Transverse colon (tissue), 4 donors: ENCODE measurements at places on chromosomes 4 and X.

DNA sequence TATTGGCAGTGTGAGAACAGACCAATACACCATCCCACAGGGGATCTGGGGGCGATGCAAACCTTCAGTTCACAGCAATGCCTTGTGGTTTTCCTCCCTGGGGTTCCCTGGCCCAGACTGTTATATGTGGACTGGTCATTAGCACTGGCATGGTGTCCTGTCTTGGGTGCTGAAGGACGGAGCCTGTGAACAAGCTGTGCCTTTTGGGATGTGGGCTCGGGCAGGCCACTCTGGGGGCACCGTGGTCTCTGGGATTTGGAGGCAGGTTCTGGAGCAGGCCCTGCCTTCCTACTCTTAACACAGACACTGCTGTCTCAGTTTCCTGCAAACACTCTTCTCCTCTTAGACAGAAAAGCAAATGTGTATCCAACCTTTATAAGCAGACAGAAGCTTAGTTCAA, 93.0 kb upstream of the ADRA2C start:
- DNase-seq: no peak

- DNase-seq: no peak
Observed at GRCh38 chrX:111868726-111869638, 7.0 kb upstream of the TRPC5OS start.

GRCh38 chr4:154872198-154872597, 91.1 kb downstream of the RBM46 start:
- DNase-seq: no peak

GRCh38 chr4:10664408-10664807, 20.2 kb downstream of the CLNK start:
- DNase-seq: no peak

DNA sequence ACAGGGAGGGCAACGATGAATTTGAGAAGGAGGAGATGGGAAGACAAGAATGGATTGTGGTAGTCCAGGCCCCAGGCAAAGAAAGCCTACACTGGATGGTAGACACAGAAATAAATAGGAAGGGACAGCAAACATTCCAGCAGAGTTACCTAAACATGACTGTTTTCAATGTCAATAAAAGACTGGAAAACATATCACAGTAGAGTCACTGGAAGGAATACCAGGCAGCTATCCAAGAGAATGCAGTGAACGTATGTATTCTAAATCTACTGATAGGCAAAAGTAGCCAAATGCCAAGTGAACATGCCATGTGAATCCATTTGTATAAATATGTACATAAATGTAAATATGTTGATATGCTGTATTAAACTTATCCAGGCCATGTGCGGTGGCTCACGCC, 183.0 kb downstream of the PALLD start:
- DNase-seq: no peak

GRCh38 chrX:39648548-39649254, 449.1 kb downstream of the BCOR start:
- DNase-seq: no peak

DNA sequence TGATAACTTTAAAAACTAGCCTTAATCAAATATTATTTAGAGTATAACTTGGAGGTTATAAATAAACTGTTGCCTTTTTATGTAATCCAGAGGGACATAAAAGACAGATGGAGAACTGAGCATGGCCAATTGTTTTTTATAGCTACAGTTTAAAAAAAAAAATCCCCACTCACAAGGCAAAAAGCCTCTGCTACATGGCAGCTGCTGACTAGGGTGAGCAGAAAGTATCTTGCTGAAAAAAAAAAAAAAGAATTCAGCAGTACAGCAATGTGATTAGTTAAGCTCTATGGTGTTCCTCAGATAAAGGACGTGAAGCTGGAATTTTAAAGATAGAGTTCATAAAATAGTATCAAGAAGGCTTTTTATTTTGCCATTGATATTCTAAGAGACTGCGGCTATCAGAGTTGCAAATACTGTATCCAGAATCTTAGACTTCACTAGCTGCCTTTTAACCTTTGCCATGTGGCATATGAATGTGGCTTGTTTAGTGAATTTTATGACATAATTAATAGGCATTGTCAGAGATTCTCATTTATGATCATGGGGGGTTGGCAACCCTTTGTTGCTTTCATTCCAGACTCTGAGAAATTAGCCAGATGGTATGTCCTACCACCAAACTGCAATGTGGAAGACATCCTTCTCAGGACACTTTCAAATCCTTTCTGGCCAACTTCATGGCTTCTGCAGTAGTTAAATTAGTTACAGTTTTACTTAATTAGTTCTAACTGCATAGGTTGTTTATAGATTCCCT, 498.0 kb downstream of the STPG2 start:
- DNase-seq: no peak

- no peak for DNase-seq
Observed at GRCh38 chr4:52617336-52618020, 41.6 kb downstream of the USP46 start.

DNA sequence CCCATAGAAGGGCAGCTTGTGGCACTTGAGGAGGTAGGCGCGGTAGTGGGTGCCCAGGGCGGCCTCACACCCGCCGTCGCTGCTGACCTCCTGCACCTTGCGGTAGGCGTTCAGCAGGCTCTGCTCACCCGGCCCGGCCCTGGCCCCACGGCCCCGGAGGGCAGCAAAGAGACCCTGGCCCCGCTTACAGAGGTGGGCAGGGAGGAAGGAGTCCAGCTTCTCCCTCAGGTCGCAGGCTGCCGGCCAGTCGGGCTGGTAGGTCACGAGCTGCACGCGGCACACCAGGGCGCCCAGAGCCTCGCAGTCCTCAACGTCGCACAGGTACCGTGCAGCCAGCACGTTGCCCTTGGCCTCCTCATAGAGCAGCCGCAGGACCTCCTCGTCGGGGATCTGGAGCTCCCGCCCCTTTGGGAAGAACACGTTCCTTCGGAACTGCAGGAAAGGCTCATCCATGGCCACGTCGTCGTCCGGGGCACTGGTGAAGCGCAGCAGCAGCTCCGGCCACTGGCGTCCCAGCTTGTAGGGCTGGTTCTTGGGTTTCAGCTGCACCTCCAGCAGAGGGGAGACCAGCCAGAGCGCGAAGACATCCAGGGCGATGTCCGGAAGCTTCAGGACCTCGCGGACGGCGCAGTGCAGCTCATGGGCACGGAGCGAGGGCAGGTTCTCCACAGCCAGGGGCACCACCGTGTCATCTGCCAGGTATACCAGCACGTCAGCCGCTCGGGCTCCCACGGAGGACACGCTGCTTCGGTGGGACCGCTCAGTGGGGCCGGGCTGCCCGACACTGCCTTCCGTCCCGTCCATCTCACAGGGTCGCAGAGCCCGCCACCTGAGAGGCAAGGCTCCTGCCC, 17.1 kb upstream of the LAS1L start:
- DNase-seq: no peak

DNA sequence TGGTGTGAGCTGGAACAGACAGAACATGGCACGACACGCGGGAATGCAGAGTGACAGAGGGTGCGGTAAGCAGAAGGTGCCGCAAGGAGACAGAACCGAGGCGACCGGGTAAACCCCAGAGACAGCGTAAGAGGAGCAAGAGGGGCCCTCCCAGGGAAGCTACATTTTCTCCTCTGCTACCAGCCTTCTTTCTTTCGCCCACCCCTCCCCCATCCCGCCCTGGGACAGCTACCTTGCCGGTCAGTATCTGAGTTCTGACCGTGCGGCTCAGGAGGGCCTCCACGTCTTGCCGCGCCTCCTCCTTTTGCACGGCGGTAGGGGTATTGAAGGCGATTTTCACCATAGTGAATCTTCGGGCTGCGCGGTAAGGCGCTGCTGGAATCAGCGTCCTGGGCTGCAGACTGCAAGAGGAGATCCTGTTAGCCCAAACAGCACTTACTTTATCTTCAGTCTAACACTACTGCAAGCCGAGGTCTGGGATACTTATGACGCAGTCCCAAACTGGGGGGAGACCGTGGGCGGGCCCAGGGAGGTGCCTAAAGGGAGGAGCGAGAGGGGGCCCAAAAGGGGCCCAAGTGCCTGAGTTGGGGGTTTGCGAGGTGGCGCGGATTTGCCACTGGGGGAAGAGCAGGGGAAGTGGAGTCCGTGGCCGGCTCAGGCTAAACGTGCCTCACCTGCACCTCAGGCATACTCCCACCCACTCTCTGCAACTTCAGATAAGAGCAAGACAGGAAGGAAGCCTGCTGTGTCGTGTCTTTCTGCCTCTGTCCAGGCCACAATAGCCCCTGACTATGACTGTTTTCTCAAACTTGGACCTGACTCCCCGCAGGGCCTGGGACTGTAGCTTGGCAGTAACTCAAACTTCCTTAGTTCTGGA, at the start of gene ITM2A:
Gene ITM2A (minus strand): TSS at position 462 of the 877 bp plus-strand sequence. CDS start 119 bp downstream, at position 343.
- peak; percentile 34 for DNase-seq

DNA sequence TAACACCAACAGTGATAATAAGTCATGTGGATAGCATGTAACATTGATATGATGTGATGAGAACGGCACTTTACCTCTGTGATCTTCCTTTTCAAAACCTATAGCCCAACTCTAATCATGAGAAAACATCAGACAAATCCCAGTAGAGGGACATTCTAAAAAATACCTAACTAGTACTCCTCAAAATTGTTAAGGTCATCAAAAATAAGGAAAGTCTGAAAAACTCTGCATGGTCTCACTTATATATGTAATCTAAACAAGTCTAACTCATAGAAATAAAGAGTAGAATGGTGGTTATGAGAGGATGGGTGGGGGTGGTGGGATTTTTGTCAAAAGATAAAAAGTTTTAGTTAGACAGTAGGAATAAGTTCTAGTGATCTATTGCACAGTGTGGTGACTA, 243.9 kb upstream of the GRIA3 start:
- no peak for DNase-seq

DNA sequence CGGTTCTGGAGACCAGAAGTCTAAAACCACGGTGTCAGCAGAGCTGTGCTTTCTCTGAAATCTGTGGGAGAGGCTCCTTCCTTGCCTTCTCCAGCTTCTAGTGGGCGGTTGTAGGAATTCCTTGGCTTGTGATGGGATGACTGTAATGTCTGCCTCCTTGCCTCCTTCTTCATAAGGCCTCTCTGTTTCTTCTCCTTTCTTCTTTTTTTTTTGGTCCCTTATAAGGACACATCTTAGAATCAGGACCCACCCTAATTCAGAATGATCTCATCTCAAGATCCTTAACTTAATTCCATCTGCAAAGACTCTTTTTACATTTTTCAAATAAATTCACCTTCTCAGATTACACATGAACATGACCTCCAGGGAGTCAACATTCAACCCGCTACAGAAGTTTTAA, 186.9 kb downstream of the STK32B start:
- DNase-seq: no peak

GRCh38 chr4:181281451-181281850, 961.8 kb upstream of the TENM3 start:
- no peak for DNase-seq
